GM12892 (cell line): ENCODE measurements at places on chromosomes 12 and 14.

DNA sequence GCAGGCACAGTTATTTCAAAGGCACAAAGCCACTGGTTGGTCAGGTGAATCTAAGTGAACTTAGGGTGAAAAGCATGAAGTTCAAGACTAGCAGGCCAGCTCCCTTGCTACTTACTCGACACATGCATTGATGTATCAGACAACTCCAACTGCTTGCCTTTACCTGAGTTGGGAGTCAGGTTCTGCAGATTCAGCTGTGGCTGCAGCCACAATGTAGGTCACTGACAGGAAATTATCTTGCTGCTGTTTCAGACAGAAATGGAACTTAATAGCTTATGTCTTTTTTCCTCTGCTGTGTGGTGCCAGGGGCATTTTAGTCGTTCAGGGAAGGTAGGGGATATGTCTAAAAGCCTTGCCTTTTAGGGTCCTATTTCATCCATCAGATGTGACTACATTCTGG is 125.6 kb upstream of the RPH3A start:
- no peak for DNase-seq

DNA sequence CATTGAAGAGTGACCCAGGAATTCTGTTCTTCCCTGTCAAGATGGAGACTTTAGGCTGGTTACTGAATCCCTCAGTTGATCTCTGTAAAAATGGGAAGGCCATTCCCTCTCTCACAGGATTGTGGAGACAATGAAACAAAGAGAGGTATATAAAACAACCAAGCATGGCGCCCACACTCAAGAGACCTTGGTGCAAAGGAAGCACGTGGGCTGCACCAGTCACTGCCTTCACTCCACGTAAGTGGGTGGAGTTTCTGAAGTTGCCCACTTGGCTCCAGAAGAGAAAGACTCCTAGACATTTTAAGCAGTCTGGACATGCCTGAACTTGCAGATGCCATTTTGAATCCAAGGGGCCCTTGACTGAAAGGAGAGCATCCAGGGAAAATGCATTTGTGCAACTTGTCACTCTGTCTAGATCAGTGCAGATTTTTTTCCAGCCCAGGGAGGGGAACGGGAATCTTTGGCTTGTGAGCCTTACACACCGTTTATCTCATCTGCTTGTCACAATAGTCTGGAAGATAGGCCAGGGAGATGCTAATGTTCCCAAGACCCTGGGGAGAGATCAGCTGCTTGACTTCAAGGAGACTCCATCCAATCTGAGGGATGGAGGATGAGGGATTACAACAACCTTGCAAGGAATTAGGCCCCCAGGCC is 96.9 kb upstream of the TBX3 start:
- no peak for DNase-seq

- DNase-seq = no peak
Observed at GRCh38 chr14:31326111-31326510, 94.2 kb downstream of the HEATR5A start.

GRCh38 chr12:103279444-103279843 is 216.3 kb downstream of the C12orf42 start:
- DNase-seq = peak; percentile 14

DNA sequence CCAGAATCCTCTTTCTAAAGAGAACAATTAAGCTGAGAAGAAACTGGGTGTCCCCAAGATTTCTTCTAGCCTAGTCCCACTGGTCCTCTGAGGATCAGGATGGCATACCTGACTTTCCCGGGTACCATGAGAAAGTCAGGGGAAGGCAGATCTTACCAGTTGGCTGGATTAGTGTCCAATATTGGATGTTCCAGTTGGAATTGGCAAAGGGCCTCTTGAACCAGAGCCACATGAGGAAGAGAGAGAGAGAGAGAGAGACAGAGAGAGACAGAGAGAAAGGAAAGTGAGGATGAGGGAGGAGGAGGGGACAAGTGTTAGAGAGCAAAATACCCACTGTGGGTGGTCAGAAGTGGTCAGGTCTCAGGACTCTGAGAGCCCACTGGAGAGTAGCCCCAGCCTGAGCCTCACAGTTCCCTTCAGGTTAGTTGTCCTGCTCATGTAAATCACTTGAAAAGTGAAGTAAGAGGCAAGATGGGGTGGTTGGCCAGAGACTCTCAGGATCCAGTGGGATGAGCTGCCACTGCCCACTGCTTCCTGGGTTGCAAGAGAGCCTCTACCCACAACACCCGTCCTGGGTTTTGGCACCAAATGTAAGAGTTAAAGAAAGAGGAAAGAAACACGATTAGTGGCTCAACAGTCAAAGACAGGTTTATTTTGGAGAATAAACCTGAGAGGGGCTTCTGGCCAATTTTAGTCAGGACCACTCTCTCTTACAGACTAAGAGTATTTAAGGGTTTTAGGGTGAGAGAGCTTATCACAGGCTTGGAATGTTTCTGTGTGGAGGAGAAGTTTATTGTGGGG is 28.4 kb upstream of the A2M start:
- DNase-seq = no peak

DNA sequence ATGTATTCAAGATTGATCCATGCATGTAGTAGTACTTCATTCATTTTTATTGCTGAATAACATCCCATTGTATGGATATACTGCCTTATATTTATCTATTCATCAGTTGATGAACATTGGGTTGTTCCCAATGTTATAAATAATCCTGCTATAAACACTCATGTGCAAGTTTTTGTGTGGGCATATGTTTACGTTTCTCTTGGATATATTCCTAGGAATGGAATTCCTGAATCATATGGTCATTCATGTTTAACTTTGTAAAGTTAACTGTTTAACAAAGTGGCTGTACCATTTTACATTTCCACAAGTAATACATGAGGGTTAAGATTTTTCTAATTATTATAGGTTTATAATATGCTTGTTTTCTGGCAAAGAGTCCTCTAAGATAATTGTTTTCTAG is 1568.2 kb upstream of the SEL1L start:
- no peak for DNase-seq

GRCh38 chr12:79954037-79954610 is 19.2 kb upstream of the PPP1R12A start:
- DNase-seq = no peak

DNA sequence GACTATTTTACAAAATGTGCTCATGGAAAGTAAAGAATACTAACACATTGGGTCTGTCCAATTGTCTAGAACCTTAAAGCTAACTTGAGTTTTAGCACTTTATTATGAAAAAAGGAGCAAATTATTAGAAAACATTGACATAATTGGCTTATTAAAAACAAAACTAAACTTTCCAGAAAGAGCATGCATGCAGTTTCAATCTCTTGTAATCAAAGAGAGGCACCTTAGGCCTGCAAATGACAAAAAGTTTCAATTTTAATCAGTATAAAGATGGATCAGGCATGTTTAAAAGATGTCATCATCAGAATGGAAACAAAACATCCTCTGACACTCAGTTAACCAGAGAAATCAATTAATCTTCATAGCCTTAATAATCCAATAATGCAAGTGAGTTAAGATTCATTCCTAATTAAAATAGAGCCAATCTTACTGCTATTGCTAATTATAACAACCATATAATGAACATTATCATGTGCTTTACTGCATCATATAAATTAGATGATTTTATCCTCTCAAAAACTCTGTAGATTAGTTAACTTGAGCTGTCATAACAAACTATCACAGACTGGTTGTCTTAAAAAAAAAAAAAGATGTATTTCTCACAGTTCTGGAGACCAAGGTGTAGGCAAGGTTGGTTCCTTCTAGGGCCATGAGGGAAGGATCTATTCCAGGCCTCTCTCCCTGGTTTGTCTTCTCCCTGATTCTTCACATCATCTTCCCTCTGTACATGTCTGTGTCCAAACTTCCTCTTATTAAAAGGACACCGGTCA is 131.4 kb downstream of the RPAP3 start:
- no peak for DNase-seq

GRCh38 chr12:124350491-124350890 is 55.6 kb downstream of the RFLNA start:
- no peak for DNase-seq

- no peak for DNase-seq
Observed at GRCh38 chr14:90553921-90554336, 157.1 kb downstream of the CALM1 start.
